ENCODE measurements at places on chromosomes 7 and 10. TPM values are rescaled to one million over a fixed set of nuclear protein-coding genes. Genes with fewer than 3 reads are reported as not detected.

- DNase-seq: no peak
Observed at GRCh38 chr7:141838581-141838980, 2.7 kb downstream of the PRSS37 start.

GRCh38 chr7:25545124-25546008 is 317.1 kb upstream of the NPVF start:
- no peak for DNase-seq

DNA sequence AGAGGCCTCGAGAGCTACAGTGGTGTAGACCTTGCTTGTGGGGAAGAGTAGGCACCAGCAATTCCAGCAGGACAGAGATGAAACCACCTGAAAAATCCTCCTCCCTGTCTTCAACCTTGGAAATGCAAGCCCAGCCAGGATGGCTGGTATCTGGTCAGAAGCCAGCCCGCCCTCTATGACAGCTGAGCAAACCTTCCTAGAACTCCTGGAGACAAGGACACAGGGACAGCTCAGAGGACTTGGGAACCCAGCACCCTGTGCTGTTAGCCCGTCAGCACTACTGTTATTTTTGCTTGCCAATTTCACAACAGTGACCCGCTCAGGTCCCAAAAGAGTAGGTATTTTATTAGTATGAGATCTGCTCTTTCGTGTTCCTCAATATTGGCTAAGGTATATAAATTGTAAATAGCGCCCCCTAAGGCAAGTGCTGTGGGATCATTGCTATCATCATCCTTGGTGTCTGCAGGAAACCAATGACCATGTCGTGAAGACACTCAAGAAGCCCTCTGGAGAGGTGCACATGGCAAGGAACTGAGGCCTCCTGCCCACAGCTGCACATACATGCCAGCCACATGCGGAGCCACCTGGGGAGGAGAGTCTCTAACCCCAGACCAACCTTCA is 156.5 kb upstream of the CHST15 start:
- peak; percentile 19 for DNase-seq

DNA sequence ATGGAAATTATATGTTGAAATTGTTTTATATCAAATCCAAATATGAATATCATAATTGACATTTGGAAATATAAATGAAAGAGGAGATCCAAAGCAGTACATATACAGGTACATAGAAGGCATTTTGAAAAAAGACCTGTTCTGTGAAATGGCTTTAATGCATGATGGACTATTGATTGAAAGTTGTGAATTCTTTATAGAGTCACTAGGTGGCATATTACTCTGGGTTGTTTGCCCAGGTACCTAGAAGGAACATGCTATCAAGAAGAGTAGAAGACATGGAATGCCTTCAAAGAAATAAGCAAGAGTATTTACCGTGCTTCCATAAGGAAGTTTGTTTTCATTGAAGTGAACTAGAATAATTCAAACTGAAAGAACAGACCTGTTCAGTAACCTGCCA is 160.0 kb upstream of the ANK3 start:
- DNase-seq: no peak

- DNase-seq: no peak
Observed at GRCh38 chr10:44437840-44438511, 53.1 kb upstream of the CXCL12 start.

DNA sequence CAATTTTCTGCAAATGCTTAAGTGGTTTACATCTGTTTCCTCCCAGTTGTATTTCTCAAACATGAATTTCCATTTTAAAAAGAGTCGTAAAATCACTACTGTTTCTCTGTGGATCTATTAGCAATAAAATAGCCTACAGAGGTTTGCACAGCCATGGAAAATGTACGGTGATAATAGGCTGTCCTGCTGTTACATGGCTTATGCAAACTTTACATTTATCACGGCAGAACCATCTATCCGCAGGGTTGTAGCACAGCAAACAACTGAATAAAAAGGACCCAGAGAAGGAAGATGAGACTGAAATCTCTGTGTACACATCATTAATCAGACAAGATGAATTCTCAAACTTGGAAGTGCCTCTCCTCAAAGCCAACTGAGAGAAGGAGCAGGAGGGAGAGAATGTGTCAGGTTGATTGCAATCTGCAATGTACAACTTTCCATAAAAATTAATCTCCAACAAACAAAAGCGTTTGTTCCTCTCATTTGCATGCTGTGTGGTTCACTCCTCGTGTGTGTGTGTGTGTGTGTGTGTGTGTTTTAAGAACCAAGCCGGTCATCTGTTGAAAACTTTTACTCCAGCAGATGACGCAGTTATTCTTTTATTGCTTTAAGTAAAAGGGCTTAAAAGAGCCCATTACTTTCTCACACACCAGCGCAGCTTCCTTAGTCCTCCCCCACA is 279.3 kb downstream of the SKAP2 start:
- DNase-seq: no peak

DNA sequence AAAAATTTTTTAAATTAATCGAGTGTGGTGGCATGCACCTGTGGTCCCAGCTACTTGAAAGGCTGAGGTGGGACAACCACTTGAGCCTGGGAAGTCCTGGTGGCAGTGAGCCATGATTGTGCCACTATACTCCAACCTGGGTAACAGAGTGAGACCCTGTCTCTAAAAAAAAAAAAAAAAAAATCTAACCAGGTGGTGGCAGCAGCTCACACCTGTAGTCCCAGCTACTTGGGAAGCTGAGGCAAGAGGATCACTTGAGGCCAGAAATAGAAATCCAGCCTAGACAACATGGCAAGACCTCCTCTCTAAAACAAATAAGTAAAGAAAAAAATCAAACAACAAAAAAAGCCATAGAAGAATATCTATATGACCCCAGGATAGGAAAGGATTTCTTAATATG is 3.6 kb upstream of the MYOF start:
- DNase-seq: no peak

DNA sequence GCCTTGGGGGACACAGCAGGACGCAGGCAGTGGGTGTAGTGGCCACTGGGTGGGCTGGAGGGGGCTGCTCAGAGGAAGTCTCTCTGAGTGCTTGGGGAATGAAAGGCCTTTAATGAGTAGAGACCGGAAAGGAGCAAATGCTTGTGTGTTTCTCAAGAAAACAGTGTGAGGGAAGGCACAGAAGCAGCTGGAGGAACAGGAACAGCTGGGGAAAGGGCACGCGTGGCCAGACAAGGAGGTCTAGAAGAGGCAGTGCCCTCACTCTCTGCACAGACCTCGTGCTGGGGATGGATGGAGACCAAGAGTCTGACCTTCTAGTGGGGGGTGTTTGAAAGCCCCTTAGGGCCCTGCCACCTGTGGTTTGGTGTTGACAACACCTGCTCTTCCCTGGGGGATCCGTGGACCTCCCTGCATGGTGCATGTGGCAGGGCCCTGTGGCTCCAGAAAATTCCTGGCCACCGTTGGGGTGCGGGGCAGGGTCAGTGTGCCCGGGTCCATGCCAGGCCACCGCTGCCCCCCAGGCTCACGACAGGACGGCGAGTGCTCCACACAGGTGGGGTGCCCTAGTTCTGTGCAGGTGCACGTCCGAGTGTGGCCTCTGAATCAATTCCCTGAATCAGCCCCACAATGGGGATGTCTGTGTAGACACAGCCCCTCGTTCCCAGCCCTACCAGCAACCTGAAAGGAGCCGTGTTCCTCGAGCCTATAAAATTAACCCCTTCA is 25.9 kb upstream of the FAM20C start:
- no peak for DNase-seq

DNA sequence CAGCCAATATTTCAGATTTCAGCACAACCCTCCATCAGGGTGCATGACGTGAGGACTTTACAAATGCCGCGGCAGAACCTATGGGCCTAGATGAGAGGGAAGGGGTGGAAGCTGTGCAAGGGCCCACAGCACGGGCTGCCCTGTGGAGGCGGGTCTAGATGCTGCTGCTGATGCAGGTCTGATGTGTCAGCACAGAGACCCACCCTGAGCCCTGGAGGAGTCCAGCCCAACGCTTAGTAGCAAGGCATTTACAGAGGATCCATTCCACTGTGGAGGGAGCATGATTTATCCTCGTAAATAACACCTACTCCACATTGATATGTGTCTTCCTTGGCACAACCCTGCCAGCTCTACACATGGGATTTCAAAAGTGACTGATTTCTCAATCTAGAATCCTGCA is 48.5 kb downstream of the MYL10 start:
- no peak for DNase-seq

DNA sequence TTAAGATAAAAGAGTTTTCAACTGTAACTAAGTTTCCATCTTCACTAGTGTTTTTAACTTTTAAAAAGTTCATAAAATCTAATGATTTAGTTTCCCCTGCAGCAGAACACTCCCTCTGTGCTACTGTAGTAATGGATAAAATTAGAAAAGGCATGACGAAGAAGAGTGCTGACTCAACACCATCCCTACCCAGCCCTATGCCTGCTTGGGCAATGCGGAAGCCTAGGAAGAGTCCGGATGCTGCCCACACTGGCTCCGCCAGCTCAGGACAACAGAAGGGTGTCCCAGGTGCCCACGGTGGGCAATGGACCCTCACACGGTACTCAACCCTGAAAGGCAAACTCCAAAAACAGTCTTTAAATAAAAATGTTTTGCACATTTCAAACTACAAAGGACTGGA is 118.2 kb downstream of the LARP4B start:
- no peak for DNase-seq

DNA sequence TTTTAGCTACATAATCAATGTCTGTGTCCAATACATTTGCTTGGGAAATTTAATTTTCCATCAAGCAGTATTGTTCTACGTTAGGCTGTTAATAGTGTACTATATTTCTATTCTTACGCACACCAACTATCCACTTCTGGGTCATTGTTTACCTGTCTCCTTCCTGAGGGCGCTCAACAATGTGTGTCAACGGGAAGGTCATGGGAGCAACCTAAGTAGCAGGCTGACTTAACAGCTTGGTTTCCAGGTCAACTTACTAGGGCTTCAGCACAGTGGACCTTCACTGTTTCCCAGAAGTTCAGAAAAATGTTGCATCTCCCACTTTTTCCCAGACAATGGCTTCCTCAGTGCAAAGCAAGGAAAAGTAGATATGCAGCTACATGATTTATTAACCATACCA is 13.7 kb downstream of the THSD7A start:
- no peak for DNase-seq

DNA sequence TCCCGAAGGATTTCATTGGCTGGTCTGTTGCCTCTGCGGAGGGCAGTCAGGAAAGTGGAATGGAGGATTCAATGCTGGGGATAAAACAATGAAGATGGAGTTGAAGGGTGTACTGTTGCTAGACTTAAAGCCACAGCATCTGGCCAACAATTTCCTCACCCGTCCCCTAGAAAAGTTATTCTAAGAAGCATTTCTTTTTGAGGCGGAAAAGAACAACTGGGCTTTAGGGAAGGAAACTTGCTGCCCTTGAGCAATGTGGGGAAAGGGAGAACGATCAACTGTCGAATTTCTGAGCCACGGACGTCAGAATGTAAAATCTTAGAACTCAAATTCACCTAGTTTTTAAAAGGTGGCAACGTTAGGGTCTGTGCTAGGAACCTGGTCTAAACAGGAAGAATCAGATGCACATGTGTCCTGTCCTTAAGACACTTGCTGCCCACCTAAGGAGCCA is 664 bp downstream of the FMC1 start:
- DNase-seq: no peak

- no peak for DNase-seq
Observed at GRCh38 chr7:123492485-123492884, 41.9 kb downstream of the IQUB start.

DNA sequence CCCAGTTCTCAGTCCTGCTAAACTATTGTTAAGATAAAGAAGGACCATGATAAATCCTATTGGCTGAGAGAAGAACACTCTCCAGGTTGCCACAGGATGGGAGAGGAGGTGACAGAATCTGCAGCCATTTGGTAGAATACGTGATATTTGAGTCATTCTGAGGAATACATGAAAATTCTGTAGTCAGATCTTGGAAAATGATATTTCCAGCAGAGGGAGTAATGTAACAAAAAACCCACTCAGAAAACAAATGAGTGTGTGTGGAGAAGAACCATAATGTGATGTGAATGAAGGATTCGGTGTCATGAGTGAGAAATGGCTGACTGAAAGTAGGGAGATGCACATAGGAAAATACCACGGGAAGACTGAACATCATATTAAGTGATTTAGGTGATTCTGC is 128.5 kb upstream of the PFKP start:
- no peak for DNase-seq

DNA sequence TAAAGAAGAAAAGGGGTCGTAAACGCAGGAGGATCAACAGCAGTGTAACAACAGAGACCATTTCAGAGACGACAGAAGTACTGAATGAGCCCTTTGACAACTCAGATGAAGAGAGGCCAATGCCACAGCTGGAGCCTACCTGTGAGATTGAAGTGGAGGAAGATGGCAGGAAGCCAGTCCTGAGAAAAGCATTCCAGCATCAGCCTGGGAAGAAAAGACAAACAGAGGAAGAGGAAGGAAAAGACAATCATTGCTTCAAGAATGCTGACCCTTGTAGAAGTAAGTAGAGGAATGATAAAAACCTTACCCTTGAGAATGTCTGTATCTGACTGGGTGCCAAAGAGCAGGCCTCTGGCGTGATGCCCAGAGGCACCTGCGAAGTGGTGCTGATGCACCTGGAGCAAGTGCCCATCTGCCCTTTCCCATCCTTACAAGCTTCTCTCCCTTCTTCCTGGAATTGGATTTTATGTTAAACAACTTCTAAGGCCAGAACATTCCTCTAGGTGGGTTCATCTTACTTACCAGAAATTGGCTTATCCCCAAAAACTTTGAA is 86.4 kb upstream of the SAMD8 start:
- DNase-seq: no peak

GRCh38 chr7:2813350-2814185 is 30.5 kb downstream of the GNA12 start:
- no peak for DNase-seq

DNA sequence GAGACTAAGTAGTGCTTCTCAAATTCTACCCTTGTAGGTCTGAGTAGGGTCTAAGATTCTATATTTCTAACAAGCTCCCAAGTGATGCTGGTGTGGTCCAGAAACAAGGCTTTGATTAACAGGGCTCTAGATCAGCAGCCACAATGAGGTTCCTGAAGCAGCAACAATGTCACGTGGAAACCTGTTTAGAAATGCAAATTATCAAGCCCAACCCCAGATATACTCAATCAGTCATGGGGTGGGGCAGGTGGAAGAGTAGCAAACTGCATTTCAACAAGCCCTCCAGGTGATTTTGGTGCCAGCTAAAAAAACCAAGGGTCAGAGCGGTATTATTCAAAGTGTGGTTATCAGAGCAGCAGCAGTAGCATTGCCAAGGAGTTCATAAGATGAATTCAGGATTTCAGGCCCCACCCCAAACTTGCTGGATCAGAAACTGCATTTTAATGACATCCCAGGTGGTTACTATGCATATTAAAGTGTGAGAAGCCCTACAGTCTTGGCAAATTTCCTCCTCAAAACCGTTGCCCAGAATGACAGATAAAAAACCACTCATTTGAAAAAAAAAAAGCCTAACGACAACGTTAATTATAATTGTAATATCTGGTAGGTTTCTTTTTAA is 199.2 kb downstream of the AHR start:
- DNase-seq: no peak

NUDT13 gene
- total RNA-seq: 2.3 TPM

IGF2BP3 gene
- total RNA-seq: 1.1 TPM

C10orf62 gene
- total RNA-seq: not detected

ZNF479 gene
- not detected for total RNA-seq

GDF10 gene
- 1.5 TPM for total RNA-seq

RINT1 gene
- 22.5 TPM for total RNA-seq

IPMK gene
- 9.5 TPM for total RNA-seq

OR2A42 gene
- not detected for total RNA-seq
